ENCODE measurements at places on chromosomes 12 and 14.

DNA sequence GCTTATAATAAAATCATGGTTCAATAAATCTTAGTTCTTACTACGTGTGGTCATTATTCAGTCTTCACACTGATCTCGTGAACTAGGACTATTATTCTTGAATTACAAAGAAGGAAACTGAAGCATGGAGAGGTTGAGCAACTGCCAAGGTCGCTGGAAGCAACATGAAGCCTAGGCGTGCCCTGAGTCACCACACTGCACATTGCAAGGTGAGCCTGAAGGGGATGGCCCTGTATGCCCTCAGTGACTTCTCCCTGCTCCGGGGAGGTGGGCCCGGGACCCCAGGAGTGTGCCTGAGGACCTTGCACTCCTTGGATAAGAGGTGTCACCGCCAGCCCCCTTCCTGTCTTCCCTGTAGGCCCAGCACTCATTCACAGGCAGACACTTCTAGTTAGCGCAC is 161.6 kb downstream of the CACNA1C start:
- no peak for DNase-seq

DNA sequence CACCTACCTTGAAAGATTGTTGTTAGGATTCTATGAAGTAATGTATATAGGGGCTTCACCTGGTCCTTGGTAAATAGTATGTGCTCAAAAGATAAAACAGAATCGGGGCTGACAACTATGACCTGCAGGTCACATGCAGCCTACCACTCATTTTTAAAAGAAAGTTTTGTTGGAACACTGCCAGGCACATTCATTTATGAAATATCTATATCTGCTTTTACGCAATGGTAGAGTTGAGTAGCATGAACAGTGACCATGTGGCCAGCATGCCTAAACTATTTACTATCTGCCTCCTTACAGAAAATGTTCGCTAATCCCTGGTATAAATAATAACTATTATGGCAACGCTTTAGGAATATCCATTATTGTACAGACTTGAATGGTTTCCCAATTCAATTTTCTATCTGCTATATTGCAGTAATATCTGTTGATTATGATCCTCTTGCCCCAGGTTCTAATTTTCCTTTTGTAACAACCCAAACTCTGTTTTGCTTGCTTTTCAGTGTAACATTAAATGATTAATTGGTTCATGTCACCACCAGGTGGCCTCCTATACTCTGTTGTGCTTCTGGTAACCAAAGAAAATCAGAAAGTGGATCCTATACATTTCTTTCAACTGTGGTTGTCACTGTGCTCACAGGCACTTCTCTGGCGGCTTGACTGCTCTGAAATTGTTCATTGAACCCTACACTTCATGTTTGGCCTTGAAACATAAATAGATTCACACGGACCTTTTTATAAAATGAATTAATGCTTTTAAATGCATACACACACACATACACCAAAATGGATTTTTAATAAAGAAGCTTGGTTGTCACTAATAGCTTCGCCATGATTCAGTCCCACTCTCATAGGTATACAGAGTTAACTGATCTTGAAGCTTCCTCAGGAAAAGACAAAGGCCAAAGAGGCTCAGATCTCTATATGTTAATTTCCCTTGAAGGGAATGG is 227.7 kb upstream of the NPAS3 start:
- DNase-seq: no peak

DNA sequence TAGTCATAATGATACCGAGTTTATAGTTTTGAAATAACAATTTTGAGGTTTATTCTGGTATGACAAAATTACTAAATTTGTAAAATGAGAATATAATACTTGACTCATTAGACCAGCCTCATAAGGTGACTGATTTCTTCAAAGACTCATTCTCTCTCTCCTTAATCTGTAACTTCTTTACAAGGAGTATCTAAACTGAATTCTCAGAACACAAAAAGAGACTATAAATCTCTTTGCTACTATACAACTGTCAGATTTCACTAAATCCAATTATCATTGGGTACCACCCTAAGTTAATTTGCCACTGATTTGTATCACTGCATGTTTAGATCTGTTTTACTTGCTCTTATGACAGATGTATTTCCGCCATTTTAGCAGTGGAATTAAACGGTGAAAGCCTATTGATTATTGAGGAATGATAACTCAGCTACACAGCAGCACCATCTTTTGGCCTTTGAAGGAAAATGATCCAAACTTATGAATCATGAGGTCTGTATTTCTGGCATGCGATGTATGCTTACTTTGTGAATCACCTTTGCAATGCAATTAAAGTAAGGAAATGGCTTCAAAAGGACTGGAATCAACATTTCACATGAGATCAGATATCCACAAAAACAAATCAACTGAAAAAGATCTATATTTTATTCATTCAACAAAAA is 161.2 kb downstream of the RERGL start:
- no peak for DNase-seq

- peak; percentile 98 for DNase-seq
These were observed 11.7 kb upstream of the IRF2BPL start for GRCh38 chr14:77040059-77040740.

- DNase-seq: no peak
These were observed 1140.6 kb downstream of the BCL11B start for GRCh38 chr14:98131406-98131805.

DNA sequence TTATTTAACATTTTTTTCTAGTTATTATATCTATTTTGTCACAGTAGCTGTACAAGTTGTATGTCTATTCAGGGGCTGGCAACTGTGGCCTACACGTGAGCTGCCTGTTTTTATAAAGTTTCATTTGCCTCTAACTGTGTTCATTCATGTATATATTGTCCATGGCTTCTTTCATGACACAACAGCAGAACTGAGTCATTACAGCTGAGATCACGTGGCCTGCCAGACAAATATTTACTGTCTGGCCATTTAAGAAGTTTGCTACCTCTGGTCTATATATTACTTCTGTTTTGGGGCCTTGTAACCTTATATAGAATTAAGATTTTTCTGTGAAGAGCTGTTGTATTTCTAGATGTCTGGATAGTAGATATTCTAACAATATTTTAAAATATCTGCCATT is 37.9 kb downstream of the KIAA0586 start:
- DNase-seq: no peak

GRCh38 chr12:47825173-47825639 is 5.5 kb upstream of the HDAC7 start:
- DNase-seq: no peak

GRCh38 chr14:61607570-61608244 is 87.6 kb upstream of the HIF1A start:
- DNase-seq: no peak

DNA sequence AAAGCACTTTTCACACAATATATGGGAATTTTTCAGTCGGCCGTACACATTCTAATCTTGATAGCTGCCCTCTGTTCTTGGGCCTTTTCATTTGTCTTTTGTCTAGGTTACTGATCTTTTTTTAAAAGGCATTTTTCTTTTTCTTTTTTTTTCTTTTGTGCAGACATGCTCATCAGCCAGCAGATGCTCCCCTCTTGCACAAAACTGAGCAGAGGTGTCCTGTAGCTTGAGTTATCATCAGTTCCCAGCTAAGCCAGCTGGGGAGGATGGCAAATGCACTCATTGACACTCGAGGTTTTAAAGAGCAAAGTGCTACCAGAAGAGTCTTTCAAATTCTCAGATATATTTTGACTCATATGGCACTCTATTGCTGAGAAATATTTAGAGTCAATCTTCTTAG is 913.9 kb upstream of the SEL1L start:
- DNase-seq: no peak

GRCh38 chr12:16531621-16532020 is 74.3 kb downstream of the LMO3 start:
- no peak for DNase-seq

DNA sequence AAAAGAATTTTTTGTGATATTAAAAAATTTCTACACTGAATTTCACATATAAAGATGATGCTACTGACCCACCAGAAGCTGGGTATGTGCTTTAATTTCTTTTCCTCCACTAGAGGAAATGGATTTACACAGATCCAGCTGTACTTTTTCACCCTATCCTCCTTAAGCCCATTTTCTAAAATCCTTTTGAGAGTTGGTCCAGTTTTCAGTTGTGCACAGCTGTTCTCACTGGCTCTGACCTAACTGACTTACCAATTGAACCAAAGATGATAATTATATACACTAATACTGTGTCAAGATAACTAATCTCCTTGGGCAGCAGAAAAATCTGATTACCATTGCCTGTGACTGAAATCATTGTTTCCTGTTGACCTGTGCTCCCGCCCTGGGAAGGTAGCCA is 108.5 kb downstream of the ZFC3H1 start:
- DNase-seq: no peak

DNA sequence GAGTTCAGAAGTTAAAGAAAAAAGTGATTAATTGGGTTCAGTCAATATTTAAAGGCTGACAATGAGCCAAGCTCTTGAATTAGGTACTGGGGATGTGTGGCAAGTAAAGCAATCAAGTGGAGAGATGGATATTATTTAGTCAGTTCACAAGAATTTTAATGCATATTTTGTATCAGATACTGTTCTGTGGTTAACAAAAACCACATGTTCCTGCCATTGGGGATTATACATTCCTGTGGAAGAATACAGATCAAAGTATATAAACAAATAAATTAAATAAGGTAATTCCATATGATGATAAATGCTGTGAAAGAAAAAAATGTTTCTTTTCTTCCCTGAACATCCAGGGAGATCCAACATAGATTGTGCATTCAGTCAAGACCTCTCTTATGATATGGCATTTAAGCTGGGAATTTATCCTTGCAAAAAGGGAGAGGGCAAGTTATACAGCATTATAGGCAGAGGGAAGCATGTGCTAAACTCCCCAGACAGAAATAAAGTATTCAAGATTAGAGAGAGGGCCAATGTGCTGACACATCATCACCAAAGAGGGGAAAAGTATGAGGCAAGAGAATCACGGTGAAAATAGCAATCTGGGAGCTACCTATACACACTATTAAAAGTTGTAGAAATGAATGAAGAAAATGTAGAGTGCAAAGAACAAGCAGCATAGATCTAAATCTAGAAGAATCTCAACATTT is 17.6 kb upstream of the A2M start:
- no peak for DNase-seq

DNA sequence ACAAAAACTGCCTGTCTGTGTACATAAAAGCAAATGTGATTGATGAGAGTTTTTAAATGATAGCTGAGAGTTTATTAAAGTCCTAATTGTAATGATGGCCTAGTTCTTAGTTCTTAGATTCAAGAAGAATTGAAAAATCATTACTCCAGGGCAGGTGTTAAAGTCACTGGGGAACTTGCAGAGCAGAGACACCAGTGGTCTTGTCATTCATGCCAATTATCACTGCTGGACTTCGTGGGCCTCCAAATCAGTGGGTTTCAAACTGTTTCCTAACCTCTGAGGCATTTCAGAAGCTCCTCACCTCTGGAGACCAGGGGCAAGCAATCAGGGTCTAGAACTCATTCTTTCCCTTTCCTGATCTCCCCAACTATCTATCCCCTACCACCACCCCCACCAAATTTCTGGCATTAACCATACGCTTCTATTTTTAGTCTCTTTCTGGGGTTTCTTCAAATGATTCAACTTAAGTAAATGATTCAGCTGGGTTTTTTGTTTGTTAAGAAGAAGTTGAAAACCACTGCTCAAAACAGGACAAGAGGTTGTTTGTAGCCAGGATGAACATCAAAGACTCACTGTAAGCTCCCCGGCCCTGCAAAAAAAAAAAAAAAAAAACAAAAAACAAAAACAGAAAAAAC is 80.1 kb downstream of the CEP83 start:
- no peak for DNase-seq

DNA sequence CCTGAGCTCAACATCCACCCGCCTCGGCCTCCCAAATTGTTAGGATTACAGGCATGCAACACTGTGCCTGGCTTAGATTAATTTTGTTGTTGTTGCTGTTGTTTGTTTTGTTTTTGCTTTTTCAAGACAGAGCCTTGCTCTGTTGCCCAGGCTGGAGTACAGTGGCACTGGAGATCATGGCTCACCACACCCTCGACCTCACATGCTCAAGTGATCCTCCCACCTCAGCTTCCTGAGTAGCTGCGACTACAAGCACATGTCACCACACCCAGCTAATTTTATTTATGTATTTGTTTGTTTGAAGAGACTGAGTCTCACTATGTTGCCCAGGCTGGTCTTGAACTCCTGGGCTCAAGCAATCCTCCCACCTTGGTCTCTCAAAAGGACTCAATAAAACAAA is 26.7 kb downstream of the CRY1 start:
- DNase-seq: no peak

DNA sequence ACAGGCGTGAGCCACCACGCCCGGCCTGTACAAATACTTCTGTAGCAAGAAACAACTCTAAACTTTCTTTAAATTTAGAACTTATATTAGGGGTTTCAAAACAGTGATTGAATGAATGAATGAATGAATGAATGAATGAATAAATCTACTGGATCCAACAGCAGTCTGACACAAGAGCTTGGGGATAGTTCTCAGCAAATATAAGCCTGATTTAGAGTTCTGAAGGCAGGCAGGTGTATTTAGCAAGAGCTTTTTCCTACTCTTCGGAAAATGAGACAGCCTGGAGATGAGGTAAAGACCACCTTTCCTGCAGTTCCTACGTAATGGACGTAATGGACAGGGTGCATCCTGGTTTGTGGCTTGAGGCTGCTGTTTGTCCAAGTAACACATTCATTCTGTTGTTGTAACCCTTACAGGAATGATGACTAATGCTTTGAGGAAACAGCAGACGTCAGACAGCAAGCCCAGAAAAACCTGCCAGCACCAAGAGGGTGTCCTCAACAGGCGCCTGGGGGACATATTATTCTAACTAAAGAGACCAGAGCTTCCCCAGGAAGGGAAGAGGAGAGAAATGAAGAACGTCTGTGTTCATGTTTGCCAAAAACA is 277.4 kb upstream of the SOX5 start:
- DNase-seq: no peak

DNA sequence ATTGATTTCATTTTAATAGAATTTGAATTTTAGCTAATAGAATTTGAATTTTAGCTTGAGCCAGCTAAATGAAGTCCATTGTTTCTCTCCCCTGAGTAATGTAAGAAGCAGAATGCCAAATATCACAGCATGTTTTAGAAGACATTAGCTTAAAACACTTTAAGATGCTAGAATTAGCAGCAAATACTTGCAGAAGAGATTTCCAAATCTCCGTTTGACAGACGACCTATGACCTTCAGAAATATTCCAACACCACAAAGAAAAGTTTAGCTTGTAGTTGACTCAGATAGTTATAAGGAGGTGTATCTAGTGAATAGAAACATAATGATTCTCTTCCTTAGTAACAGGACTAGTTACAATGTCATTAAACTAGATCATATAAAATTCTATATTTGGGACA is 51.7 kb upstream of the MYF6 start:
- no peak for DNase-seq

- DNase-seq: no peak
These were observed 8.1 kb upstream of the PCED1B start for GRCh38 chr12:47071241-47071852.

GRCh38 chr12:125773033-125773640 is 707.9 kb downstream of the AACS start:
- DNase-seq: no peak

- DNase-seq: no peak
These were observed 26.0 kb downstream of the MAPK1IP1L start for GRCh38 chr14:55077170-55078151.

DNA sequence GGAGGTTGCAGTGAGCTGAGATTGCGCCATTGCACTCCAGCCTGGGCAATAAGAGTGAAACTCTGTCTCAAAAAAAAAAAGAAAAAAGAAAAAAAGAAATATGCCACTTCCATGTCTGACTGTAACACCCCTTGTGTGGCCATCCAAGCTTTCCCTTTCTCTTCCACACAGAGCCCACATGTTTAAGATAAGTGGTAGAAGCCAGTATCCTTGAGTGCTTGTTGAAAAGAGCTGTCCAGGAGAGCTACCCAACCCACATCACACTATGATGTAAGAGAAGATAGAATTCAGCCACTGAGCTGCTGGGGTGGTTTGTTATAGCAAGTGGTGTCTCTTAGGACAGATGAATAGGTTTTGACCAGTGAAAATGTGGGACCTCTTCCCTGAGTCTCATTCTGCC is 82.1 kb downstream of the ZNF664 start:
- DNase-seq: no peak
